ENCODE measurements at places on chromosomes 6 and 20.

DNA sequence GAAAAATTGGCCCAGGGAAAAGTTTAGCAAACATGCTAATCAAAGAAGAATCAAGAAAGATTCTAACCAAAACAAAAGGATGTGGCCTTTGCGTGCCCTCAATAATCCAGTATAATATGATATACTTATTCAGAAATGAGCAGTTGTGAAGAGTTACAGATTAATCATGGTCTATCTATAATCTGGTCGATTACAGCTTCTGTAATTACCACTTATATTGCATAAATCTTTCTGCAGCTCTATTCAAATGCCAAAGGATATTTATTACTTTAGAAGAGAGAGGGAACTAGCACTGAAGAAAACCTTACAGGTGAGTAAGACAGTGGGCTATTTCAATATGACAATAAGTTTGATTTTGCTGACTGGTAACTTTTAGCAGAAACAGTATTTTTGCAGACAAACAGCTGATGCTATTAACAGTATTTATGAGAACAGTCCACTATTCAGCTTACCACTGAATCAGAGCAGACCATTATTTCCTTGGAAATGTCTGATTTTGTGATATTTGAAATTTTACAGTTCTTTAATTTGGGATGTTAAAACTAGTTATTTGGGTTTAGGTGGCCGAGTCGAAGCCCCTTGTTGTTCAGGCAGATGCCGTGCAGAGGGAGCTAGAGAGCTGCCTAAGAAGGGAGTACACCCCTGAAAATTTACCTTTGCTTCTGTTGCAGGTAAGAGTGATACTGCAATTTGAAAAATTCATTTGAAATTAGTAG, 92.2 kb downstream of the CEP57L1 start:
- peak; percentile 13 for DNase-seq

DNA sequence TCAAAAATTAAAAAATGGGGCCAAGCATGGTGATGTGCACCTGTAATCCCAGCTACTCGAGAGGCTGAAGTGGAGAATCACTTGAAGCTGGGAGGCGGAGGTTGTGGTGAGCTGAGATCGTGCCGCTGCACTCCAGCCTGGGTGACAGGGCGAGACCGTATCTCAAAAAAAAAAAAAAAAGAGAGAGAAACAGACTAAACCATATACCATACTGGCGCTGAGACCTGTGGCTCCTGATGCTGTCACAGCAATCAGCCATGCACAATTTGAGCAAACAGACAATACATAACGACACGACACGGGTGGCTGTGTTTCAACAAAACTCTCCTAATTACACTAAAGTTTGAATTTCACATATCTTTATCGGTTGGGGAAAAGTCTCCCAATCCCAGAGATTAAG, 14.9 kb upstream of the CBFA2T2 start:
- no peak for DNase-seq

DNA sequence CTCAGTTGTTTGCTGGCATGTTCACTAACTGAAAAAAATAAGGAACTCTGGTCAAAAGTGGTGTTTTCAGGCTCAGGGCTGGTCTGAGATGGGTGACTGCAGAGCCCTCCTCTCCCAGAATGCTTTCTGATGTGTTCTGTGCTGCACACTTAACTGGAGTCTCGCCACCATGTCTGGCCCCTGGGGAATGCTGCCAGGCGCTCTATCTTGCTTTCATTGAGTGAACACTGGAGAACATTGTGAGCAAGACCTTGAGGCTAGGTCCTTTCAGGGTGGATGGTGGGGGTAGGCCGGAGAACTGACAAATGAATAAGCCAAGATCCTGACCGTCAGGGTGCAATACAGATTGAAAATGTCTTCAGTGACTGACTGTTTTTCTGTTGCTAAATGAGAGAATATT, 19.5 kb downstream of the PANK2 start:
- no peak for DNase-seq

- no peak for DNase-seq
Measured at GRCh38 chr6:34819571-34820480, 27.9 kb downstream of the BLTP3A start.

DNA sequence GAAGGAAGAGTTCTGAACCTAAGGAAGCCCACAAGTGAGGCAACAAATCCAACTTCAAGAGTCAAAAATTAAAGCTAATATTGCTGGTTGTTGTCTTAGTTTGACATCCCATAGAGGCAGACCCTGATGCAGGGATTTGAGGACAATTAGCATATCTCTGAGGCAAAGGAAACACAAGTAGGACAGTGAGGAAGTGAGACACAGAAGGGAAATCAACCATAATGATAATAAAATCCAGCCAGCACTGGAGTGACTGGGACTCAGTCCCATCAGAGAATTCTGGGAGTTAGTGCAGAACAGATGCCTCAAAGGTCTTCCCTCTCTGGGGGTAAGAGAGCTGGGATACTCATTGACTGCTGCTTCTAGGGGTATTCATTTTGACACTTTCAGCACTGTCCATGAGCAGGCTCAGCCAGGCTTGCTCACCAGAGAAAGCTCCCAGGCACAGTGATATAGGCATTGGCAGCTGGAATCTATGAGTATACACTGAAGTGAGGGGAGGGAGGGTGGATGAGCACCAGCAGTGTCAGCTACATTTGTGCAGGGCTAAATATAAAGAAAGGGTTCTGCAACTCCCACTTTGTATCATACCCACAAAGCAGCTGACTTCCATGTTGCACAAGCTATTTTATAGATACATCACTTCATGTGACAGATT, 43.4 kb upstream of the SPTLC3 start:
- no peak for DNase-seq

GRCh38 chr6:57089265-57089664, 723 bp upstream of the ZNF451 start:
- no peak for DNase-seq

- DNase-seq: no peak
Measured at GRCh38 chr6:77292564-77293546, 170.4 kb downstream of the HTR1B start.

Data from NCI-H446 (cell line).